ENCODE measurements at places on chromosomes 2 and 18.

GRCh38 chr2:102620332-102620731 is 979 bp downstream of the SLC9A2 start:
- DNase-seq, result no peak

- no peak for DNase-seq
Observed at GRCh38 chr2:130347220-130347925, 4.7 kb downstream of the IMP4 start.

- no peak for DNase-seq
Observed at GRCh38 chr2:117714110-117714509, 100.4 kb upstream of the DDX18 start.

DNA sequence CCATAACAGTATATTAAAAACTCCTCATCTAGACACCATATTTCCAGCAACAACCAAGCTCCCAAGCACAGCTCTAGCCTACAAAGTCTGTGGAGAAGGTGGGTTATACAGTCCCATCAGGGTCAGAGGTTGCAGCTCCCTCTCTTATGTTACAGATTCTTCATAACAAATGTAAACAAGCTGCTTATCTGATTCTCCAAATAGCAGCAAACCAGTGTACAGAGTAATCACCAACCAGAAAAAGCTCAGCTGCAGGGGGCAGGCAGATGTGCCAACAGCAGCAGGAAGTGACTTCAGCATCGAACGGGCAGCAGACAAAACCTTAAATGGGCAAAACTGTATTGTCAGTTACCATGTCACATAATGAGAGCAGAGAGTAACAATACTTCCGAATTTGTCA is 52.9 kb upstream of the NABP1 start:
- DNase-seq, result peak; percentile 38

GRCh38 chr18:41783879-41784278 is 171.2 kb upstream of the PIK3C3 start:
- no peak for DNase-seq

Data from fibroblast of skin of abdomen (primary cell).